ENCODE measurements at places on chromosomes 12 and 14.

- DNase-seq, result no peak
Observed at GRCh38 chr14:103260629-103261124, 73.4 kb upstream of the EIF5 start.

- no peak for DNase-seq
Observed at GRCh38 chr14:51575349-51576116, 76.2 kb upstream of the FRMD6 start.

GRCh38 chr14:83463500-83464098, 1929.9 kb upstream of the SEL1L start:
- no peak for DNase-seq

DNA sequence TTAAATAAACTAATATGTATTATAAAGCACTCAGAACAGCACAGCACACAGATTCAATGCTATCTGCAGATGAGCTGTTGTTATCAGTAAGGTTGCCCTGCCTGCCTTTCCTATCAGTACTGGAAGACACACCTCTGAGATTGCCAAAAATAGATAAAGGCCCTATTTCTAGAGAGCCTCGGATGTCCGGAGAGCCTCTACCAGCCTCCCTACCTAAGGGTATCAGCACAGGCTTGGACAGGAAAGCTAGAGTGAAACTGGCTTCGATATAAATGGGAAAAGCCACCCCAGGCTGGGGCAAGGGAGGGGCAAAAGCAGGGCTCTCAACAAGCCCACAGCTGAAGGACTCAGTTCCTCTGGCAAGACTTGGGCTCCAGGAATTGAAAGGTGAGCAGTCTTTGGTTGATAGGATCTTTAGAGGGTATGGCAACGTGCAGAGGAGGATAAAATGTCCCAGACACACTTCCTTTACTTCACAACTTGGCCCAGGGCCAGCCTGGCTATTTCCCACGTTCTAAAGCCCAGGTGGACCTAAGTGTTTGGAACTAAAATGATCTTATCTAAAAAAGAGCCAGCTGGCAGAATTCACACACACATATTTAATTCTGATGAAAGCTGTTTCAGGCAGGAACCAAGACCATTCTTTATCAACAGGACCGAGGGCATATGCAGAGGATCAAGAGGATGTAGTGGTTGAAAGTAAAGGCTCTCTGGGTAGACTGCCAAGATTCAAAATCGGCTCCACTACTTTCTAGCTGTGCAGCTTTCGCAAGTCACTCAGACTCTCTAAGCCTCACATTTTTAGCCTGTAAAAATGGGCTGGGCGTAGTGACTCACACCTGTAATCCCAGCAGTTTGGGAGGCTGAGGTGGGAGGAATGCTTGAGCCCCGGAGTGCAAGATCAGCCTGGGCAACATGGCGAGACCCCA, 37.8 kb upstream of the ITPR2 start:
- DNase-seq, result no peak

DNA sequence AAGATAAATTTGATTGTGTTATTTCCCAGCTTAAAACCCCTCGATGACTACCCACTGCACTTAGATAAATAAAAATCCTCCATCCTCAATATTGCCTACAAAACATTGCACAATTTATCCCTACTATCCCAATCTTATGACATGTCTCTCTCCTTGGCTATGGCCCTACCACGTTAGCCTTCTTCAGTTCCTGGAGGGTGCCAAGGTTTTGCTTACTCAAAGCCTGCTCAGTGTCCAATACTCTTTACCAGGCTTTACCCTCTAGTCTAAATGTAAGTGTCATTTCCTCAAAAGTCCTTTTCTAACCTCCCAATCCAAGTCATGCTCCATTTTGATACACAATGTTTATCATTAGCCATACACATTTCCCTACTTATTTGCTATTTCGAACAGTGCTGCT, 35.0 kb upstream of the PPM1A start:
- no peak for DNase-seq

DNA sequence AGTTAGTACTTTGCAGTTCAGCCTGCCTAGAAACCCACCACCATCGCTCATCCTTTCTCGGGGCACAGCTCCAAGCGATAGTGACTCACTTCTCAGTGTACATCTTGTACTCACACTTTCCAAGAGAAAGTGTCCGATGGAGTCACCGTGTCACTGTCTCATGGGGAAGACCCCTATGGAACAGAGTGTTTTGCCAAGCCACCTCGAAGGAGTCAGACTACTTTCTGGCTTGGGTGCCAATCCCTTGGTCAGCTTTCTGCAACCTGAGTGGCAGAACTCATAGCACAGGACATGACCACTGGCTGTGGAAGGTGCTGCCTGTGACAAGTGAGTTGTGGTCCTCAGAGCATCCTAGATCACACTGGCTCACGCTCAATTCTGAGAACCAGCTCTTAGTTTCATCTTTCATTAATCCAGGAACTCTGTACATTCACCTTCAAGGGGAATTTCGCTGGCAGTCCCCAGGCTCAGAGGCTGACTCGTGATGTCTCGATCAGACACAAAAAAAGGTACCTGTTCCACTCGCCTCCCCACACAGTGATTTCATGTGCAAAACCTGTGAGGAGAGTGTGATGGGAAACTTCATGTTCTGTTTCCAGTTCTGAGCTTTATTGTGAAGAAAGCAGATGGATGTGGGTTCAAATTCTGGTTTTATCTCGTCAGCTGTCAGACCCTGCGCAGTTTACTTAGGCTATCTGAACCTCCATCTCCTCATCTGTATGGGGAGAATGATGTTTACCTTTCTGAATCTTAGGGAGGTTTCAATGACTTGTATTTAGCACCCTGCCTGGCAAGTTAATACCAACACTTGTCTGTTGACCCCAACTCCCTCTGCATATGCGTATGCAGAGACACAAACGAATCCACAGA, 127.3 kb upstream of the CCND2 start:
- DNase-seq, result peak; percentile 41

DNA sequence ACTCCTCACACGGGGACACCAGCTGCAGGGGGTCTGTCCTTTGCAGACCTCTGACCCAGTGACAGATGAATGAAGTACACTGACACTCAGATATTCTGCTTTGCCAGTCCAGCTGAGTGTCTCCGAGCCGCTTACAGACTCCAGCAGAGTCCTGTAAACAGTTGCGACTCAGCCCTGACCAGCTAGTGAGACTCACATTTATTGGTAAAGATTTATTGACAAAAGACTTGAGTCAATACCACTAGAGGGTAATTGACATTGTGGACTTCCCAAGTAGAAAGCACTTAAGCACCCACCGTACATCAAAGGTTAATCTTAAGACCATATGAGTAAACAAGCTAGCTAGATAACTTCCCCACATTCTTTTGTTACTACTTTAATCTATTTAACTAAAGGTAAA, 9.8 kb upstream of the FKBP4 start:
- no peak for DNase-seq

DNA sequence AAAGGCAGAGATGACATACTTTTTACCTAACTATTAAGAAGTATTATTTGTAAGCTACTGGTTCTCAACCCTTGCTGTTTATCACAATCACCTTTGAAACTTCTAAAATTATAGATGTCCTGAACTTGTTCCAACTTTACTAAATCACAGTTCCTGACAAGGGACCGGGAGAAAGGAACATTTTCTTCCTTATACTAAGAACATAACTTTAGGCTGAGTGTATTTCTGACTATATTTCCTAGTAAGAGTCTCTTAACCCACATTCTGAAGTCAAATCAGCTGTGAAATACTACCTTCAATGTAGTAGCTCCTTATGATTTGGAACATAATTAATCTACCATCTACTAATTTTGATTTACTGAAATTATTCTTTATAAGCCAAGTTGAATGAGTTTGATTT, 80.2 kb downstream of the BAZ1A start:
- no peak for DNase-seq

- no peak for DNase-seq
Observed at GRCh38 chr14:91778217-91778616, 46.3 kb upstream of the CATSPERB start.

- no peak for DNase-seq
Observed at GRCh38 chr12:3995306-3995705, 122.1 kb upstream of the PARP11 start.

DNA sequence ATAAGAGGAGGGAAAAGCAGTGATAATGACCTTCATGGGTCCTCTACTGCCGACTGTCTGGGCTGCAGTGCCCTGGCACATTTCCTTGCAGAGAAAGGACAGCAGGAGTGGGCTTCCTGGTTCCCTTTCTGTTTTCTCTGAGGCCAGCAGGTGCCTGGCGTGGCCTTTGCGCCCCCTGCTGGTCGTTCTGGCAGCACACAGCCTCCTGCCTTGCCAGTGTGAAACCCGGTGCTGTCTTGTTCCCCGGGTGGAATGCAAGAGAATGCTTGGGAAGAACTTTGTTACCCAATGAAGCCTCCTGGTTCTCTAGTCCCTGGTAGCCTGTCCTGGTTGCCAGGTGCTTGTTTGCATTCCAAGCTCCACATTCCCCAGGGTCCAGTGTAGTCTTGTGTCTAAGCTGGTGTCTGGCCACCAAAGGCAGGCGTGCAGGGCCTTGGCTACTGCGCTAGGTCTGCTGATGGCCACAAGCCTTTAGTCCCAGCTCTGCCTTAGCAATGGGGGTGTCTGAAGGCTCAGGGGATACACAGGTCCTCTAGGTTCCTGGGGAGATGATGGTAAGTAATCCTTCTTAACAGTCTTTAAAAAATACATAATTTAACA, 1392.4 kb upstream of the TMEM132C start:
- DNase-seq, result peak; percentile 60

DNA sequence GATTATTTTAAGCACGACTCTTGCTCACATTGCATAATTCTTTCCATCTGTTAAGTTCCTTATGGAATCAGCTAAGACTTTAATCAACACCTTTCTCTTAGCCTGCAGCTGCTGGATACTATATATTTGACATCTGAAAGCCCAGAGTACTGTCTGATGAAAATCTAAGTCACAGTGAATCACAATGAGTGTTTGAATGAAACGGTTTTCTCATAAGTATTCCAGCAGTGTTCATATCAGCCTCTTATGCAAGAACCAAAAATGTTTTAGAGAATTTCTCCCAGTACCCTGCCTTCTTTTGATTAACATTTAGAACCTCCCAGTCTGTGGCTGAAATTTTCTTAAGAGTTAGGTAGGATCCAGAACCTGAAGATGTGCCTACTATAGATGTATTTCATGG, 55.6 kb downstream of the FRMD6 start:
- no peak for DNase-seq

- DNase-seq, result no peak
Observed at GRCh38 chr12:68393417-68393816, 61.3 kb upstream of the MDM1 start.

DNA sequence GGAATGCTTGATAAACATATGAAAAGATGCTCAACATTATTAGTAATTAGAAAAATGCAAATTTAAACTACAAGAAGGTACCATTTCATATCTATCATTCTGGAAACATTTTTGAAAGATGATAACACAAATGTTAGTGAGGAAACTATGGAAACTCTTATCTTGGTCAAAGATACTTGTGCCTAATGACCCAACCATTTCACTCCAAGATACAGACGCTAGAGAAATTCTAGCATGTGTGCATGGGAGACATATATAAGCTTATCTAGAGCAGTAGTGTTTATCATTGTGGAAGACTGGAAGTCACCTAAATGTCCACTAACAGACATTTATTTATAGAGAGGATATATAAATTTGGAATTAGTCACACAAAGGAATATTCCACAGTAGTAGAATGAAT, 143.1 kb upstream of the HMGA2 start:
- no peak for DNase-seq

DNA sequence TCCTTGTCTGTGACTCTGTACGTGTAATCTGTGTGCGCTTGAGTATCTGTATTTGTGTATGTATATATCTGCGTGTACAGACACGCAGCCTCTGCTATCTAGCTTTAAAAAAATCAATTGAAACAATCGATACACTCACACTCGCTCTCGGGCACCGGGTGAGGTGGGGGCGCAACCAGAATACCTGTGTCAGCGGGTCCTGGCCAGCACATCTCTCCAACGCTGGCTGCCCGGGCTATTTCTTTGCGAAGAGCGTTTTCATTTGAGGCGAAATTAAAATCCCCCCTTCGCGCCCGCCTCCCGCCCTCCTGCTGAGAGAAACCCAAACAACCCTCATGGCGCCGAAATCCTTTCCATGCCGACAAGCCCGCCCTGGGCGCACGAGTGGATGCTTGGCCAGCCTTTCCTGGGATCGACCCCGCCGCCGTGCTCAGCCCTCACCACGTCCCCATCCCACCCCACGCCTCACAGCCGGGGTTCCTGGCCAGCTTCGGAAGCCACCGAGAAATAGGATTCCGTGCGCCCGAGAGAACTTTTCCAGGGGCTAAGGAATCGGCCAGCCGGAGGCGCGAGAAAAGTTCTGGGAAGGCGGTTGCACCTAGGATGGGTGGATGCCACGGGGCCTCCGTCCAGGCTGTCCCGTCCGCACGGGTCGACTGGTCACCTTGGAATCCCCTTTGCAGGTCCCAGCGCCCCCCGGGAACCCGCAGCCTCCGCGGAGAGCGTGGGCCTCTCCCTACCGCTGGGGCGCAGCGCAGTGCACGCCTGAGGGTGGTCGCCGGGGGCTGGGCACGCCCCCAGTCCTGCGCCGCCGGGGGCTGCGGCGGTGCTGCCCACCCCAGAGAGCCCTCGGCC, 1.0 kb downstream of the ZDHHC22 start:
- no peak for DNase-seq

DNA sequence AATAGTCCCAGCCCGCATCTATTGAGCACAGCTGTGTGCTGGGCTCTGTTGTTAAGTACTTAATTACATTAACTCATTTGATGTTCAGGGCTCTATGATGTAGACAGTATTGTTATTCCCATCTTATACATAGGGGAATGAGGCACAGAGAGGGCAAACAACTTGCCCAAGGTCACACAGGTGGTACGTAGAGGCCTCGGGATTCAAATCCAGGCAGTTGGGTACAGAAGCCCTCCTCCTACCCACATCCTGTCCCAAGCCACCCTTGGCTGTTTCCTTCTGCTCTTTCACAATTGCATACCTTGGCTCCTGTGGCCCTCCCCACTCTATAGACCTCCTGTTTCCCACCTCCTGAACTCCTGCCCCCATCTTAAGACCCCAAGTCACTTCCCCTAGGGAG, 10.0 kb upstream of the GPR68 start:
- no peak for DNase-seq

GRCh38 chr12:125228519-125229260, 163.5 kb downstream of the AACS start:
- DNase-seq, result no peak

DNA sequence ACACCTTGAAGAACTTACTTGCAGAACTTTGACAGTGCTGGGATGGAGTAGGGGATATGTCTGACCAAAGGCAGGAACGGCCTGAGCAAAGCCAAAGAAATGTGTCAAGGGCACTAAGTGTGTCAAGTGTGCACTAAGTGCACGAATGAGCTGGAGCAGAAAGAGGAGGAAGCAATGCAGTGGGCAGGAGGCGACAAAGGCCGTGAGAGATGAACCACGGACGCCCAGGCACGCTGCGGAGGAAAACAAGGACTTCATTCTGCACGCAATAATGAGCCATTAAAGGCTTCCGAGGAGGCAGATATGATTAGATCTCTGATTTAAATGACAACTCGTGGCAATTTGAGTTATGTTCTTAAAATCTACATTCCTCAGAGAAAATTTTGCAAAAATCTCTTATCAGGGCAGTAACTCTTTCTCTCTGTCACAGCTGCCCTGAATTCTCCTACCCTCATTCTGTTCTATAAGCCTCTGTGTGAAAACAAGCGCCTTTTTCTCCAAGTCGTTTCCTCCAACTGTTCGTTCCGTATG, 25.3 kb downstream of the GRIN2B start:
- no peak for DNase-seq
